ENCODE measurements at places on chromosomes 11 and 22.

DNA sequence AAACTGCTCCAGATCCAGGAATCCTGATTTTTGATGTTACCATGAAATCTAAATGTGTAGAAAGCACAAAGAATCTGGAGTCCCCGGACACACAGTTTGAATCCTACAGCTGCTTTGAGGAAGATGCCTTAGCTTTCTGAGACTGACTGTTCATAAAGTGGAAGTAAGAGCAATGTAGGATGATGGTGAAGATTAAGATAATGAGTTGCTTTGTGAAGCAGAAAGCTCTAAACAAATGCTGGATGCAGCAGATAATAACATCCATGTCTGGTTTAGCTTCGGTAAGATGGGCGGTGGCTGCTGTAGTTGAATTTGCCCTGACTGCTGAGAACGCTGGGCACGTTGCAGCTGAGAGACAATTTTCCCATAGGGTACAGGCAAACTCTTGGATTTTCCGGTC is 20.1 kb downstream of the OVOL1 start:
- DNase-seq, result no peak

DNA sequence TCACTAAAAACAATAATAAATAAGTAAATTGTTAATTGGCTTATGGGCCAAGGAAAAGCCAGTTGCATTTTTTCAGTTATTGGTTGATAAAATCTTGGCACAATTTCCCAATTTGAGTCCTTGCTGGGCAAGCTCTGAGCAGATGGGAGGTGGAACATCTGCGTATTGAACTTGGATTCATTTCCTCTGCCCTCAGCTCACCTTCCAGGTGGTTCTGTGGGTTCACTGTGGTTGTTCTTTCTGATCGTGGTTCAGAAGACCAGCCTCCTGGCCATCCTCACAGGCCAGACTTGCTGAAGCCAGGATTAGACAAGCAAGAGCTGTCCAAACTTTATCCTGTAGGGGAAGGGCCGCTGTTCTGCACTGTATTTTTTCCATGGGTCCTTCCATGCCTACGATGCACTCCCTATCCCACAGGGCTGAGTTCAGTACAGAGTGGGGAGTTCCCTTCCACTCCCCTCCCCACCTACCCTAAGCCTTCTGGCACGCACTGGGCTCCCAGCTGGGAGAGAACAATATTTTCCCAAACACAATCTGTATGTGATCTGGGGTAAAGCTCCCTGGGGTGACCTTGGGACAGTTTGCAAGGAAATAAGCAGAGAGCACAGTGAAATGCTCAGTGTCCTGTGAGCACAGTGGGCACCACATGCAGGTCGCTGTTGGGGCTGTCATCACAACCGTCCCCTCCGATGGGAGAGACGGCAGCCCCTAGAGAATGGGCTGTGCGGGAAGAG is 43.5 kb upstream of the TP53I11 start:
- DNase-seq, result no peak

DNA sequence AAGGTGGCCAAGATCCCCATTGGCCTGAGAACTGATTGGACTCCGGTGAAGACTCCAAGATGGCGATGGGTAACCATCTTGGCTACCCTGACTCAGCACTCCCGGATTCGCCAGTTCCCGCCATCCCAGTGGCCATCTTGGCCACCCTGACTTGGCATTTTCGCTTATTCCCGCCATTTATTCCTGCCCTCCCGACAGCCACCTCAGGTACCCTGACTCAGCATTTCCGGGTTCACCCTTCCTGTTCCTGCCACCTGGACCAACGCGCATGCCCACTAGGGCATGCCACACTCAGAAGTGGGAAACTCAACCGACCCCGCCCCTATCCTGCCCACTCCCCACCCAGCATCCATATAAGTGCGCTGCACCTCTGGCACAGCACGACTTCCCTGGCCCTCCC is 7.8 kb downstream of the OR8K5 start:
- no peak for DNase-seq

- DNase-seq, result no peak
Observed at GRCh38 chr11:119932828-119933562, 204.0 kb upstream of the NECTIN1 start.

GRCh38 chr11:122311216-122311755 is 195.3 kb upstream of the BLID start:
- DNase-seq, result no peak

DNA sequence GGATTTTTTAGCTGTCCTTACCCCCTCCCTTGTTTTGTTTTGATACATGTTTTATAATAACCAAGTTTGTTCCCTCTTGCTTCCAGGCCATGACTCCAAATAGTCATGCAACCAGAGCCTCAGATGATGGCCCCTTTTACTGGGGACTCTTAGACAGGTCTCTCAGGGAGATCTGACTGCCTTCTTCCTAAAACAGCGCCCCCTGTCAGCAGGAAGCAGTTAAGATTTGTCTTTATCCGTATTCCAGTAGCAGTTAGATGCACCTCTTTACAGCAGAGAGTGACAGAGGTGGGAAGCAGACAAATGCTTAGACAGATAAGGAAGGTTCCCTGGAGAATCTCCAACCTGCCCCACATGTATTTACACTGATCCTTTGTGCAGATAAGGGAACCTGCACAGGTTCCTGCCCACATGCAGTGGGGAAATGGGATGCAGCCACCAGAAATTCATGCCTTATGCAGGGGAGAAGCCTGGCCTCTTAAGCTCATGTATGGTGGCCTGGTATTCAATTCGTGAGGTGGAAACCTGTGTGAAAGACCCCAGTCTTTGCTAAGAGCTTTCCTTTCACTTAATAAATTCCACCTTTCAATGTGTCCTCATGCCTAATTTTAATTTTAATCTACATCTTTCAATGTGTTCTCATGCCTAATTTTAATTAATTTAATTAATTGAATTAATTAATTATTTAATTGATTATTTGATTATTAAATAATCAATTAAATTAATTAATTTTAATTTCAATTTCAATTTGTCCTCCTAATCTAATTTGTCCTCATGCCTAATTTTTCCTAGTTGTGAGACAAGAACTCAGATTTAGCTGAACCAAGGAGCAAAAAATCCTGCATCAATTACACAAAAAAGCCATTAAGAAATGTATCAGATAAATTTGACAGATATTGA is 11.5 kb upstream of the GLYAT start:
- no peak for DNase-seq

DNA sequence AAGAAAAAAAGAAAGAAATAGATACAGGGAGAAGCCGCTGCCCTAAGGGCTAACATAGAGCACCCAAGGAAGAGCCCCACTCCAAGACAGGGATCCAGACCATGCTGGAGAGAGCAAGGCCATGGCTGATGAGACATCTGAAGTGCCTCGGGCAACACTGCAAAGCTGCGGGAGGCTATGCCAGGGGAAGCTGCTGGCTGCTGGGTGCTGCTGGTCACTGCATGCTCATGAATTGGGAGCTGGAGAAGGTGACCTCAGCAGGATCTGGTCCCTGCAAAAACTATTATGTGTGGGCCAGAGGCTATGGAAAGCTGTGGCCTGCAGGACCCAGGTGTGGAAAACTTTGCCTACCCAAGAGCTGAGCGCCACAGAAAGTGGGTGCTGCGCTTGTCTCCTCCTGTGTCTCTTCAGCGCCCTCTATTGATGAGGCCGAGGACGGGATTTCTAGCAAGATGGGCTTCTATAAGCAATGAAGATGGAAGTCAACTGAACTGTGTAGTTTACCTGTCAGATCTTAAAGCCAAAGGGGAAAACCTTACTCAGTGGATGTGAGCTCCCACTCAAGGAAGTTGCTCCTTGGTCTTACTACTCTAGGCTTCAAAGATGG is 17.3 kb upstream of the SLC29A2 start:
- DNase-seq, result peak; percentile 51

DNA sequence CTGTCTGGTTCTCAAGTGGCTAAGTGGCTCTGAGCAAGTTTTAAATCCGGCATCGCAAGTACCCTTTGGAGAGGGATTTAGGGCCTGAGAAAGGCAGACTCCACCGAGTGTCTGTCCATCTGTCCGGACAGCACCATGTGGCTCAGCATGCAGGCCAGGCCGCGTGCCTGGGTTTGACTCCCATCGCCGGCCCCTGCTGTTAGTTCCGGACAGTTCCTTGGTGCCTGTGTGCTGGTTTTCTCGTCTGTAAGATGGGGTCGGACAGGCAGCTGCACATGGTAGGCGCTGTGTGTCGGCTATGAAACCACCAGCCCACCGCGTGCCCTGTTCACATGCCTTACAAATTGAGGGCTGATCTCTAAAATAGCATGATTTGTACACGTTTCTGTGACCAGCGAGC is 31.0 kb downstream of the NUP50 start:
- DNase-seq, result no peak

GRCh38 chr22:29827091-29827490 is 11.0 kb downstream of the ASCC2 start:
- DNase-seq, result no peak

DNA sequence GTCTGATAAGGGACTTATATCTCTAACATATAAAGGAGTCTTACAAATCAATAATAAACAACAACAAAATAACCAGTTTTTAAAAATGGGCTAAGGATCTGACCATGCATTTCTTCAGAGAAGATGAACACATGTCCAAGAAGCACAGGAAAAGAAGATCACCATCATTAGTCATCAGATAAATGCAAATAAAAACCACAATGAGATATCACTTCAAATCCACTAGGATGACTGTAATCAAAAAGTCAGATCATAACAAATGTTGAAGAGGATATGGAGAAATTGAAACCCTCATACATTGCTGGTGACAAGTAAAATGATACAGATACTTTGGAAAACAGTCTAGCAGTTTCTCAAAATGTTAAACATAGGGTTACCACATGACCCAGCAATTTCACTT is 61.2 kb upstream of the MYOD1 start:
- DNase-seq, result no peak

DNA sequence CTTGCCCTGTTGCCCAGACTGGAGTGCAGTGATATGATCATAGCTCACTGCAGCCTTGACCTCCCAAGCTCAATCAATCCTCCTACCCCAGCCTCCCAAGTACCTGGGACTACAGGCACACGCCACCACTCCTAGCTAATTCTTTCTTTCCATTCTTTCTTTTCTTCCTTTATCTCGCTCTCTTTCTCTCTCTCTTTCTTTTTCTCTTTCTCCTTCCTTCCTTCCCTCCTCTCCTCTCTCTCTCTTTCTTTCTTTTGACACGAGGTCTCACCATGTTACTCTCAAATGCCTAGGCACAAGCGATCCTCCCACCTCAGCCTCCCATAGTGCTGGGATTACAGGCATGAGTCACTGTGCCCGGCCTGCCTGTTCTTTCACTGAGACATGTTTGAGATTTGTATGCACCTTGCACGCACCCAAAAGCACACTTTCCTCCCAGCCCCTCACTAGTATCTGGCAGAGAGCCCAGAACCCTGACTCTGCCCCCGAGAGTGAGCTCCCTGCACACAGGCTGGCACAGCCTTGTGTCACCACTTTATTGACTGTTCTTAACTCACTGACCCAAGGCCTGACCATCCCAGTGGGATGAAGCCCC is 56.8 kb downstream of the CD6 start:
- no peak for DNase-seq

DNA sequence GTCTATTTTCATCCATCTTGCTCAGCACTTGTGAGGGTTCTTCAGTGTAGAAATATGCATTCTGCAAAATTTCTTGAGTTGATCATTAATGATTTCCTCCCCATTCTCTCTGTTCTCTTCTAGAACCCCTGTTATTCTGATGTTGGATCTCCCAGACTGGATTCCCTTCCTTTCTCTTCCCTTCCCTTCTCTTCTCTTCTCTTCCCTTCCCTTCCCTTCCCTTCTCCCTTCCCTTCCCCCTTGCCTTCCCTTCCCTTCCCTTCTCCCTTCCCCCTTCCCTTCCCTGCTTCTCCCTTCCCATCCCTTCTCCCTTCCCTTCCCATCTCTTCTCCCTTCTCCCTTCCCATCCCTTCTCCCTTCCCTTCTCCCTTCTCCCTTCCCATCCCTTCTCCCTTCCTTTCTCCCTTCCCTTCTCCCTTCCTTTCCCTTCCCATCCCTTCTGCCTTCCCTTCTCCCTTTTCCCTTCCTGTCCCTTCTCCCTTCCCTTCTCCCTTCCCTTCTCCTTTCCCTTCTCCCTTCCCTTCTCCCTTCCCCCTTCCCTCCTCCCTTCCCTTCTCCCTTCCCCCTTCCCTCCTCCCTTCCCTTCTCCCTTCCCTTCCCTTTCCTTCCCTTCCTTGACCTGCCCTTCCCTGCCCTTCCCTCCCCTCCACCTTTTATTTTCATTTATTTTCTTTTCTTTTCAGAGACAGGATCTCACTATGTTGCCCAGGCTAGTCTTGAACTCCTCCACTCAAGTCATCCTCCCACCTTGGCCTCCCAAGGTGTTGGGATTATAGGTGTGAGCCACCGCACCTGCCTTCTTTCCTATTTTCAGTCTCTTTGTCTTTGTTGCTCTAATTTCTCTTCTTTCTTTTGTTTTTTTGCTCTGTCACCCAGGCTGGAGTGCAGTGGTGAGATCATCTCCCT is 24.9 kb upstream of the RBFOX2 start:
- DNase-seq, result no peak

- DNase-seq, result no peak
Observed at GRCh38 chr22:23500508-23501260, 79.4 kb downstream of the IGLL1 start.

GRCh38 chr11:44862558-44863101 is 88.1 kb downstream of the TP53I11 start:
- no peak for DNase-seq

GRCh38 chr11:95585069-95585751 is 204.4 kb downstream of the FAM76B start:
- no peak for DNase-seq

DNA sequence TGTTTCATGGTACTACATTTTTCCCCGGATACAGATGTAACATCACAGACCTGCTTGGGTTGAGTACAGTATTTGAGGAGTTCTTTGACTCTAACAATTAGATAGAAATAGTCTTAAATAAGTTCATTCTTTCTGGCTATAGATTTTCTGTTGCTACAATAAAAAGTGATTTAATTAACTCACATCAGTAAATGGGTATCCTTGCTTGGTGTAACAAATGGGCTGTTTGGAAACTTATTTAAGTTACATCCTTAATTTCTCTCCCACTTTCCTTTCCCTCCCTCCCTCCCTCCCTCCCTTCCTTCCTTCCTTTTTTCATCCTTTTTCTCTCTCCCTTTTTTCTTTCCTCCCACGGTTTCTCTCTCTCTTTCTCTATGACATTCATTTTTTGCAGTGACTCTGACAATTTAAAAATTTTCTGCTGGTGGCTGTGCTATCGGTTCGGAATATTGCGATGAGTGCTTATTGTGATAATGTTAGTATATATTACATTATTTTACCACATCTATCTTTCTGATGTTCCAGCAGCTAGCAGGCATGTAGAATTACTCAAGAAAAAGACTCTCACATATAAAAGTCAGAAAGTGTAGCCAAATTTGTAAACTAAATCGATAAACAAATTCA is 3.2 kb downstream of the OR51F1 start:
- no peak for DNase-seq

- no peak for DNase-seq
Observed at GRCh38 chr11:44537679-44538078, 27.8 kb upstream of the CD82 start.

GRCh38 chr11:49208006-49208721 is at the start of gene FOLH1:
Gene FOLH1, minus strand, starts transcription at chr11:49208602. Its CDS starts 193 bp downstream, at chr11:49208409.
- no peak for DNase-seq
